Body of pancreas (tissue), 4 donors: ENCODE measurements at places on chromosomes 11 and 22.

DNA sequence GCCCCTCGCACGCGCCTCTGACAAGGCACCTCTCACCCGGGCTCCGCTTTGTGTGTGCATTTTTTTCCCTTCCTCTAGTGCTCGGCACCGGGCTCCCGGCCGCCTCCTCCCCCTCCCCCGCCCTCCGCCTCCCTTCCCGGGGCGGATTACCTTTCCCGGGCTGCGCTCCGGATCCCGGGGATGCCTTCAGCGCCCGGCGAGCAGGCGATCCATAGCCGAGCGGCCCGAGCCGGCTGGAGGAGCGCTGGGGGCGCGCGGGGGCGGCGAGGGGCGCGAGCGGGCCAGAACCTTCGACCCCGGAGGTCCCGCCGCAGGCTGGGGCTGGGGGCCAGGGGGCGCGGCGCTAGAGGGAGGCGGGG lies 282 bp downstream of the MPPED2 start:
- H3K27me3 ChIP-seq: no peaks in the 10 kb centered on the region
- DNase-seq: peak; percentile 16
- H3K4me1 ChIP-seq: peaks cover 13% of the 10 kb centered on the region
- H3K27ac ChIP-seq: peak overlapping the region; percentile 90
- no peaks in the 10 kb centered on the region for H3K36me3 ChIP-seq

- H3K36me3 ChIP-seq: no peaks in the 10 kb centered on the region
- H3K4me1 ChIP-seq: peaks cover 2% of the 10 kb centered on the region
- no peak for DNase-seq
- no peak overlapping the region for H3K4me3 ChIP-seq
- H3K27me3 ChIP-seq: no peaks in the 10 kb centered on the region
These were observed 5.4 kb upstream of the MAPK8IP1 start for GRCh38 chr11:45879803-45880686.

DNA sequence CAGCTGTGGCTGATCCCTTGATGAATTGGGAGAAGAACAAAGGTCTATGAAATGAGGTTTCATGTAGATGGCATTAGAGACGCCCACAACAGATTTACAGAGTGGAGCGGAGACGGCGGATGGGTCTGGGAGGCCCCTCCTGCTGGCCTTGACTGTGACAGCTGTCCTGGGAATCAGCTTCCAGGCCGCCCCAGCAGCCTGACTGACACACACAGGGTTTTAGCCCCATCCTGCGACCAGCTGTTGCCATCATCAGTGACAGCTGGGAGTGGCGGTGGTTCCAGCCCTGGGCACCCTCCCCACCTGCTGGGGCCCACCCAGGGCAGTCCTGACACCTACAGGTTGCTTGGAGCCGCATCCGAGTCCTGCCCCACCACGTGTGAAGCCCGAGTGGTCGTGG lies 64.0 kb upstream of the PPP6R3 start:
- no peaks in the 10 kb centered on the region for H3K27me3 ChIP-seq
- peaks cover 11% of the 10 kb centered on the region for H3K4me1 ChIP-seq
- H3K4me3 ChIP-seq: no peak overlapping the region

GRCh38 chr11:101553891-101554292 lies 29.9 kb downstream of the TRPC6 start:
- H3K4me3 ChIP-seq: no peak overlapping the region
- no peak overlapping the region for H3K27ac ChIP-seq
- DNase-seq: no peak
- H3K4me1 ChIP-seq: no peaks in the 10 kb centered on the region
- H3K36me3 ChIP-seq: no peaks in the 10 kb centered on the region

DNA sequence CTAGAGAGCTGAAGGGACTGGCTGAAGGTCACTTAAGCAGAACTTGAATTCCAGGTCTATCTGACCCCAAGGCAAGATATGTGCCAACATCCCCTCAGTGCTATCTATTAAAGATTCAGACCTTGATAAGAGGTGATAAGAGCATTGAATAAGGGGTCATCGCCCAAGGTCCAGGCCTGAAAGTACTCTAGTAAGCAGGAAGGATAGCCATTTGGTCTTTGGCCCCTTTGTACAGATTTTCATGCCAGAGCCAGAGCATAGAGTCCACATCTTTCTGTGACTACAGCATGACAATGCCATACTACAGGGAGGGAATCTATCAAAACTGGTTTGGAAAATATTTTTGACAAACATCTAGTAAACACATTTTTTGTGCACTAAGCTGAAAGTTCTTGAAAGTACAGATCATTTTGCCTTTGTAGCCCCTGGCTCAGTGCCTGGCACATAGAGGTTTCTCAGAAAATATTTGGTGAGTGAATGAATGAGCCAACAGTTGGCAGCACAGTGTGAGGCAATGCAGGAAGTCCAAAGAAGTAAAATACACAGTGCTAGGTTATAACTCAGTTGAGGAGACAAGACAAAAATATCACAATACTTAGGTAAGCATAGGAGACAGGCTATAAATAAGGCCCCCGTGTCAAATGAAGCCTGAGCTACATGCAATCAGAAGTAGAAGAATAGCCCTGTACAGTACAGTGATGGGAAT lies 15.1 kb upstream of the RRAS2 start:
- no peaks in the 10 kb centered on the region for H3K36me3 ChIP-seq
- H3K27ac ChIP-seq: peak overlapping the region; percentile 36
- no peaks in the 10 kb centered on the region for H3K27me3 ChIP-seq
- no peak overlapping the region for H3K4me3 ChIP-seq
- H3K4me1 ChIP-seq: peaks cover 15% of the 10 kb centered on the region

DNA sequence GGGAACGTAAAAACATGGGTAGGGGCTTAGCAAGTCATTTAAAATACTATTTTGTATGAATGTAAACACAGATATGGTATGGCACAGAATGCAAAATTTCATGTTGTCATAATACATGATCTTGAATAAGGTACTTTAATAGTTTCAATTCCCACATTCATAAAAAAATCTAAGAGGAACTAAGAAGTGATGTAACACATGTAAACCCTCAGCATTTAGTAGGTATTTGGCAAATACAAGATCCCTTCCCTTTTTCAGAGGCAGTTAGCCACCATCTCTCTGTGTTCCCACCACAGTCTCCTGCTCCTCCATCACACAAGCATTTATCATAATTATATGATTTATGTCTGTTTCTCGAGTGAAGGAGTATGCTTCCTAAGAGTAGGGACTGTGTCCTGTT lies 251.8 kb downstream of the TENM4 start:
- H3K36me3 ChIP-seq: no peaks in the 10 kb centered on the region
- H3K4me3 ChIP-seq: no peak overlapping the region
- H3K4me1 ChIP-seq: peaks cover 10% of the 10 kb centered on the region
- H3K27me3 ChIP-seq: no peaks in the 10 kb centered on the region

DNA sequence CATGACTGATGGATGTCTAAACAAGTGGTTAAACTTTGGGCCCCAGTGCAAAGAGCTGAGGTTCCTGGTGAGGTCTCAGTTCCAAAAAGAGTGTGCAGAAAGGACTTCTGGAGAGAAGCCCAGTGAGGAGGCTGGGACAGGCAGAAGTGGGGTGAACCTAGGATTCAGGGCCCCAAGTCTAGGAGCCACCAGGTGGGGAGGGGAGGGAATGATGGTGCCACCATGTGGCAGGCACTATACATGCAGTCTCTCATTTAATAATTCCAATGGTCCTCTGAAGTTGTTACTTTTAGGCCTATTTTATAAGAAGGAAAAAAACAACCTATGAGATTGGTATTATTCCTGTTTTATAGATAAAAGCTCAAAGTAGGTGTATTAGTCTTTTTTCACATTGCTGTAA lies 102.0 kb downstream of the INSC start:
- H3K36me3 ChIP-seq: no peaks in the 10 kb centered on the region
- no peak overlapping the region for H3K4me3 ChIP-seq
- no peak overlapping the region for H3K27ac ChIP-seq
- no peaks in the 10 kb centered on the region for H3K4me1 ChIP-seq

DNA sequence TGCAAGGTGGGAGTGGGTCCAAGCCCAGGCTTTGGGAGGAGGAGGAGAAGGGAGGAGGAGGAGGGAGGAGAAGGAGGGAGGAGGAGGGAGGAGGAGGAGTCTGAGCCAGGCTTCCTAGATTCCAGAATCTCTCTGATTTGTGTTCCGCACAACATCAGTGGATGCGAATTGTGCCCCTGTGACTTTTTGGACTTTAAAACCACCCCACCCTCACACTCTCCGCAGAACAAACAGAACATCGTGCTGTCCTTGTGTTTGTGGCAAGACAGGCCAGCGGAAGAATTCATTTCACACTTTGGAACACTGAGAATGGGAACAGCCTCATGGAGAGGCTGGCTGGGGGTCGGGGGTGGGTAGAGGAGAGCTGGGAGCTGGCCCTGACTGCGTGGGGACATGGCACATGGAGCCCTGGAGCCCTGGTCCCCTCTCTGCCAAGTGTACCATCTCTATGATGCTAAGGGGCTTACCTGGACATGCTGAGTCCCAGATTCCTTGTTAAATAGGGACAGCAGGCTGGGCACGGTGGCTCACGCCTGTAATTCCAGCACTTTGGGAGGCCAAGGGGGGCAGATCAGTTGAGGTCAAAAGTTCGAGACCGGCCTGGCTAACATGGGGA lies 16.4 kb upstream of the SHANK2 start:
- no peak overlapping the region for H3K27ac ChIP-seq
- no peaks in the 10 kb centered on the region for H3K36me3 ChIP-seq
- H3K27me3 ChIP-seq: no peaks in the 10 kb centered on the region
- no peak overlapping the region for H3K4me3 ChIP-seq
- no peak for DNase-seq

DNA sequence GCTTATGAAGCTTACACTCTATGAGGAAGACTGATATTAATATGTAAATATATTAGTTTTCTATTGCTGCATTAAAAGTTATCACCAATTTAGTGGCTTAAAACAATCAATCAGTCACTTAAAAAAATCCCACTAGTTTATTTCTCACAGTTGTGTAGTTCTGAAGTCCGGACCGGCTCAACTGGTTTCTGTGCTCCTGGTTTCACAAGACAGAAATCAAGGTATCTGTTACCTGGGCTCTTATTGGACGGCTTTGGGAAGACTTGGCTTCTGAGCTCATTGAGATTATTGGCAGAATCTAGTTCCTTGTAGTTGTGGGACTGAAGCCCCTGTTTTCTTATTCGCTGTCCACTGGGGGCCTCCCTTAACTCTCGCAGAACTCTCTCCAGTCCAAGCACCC lies 343.0 kb downstream of the RAB38 start:
- H3K27me3 ChIP-seq: no peaks in the 10 kb centered on the region
- no peaks in the 10 kb centered on the region for H3K36me3 ChIP-seq
- H3K4me3 ChIP-seq: no peak overlapping the region
- no peak overlapping the region for H3K27ac ChIP-seq

GRCh38 chr22:40720538-40721256 lies 41.4 kb downstream of the MCHR1 start:
- H3K27me3 ChIP-seq: no peaks in the 10 kb centered on the region
- no peaks in the 10 kb centered on the region for H3K36me3 ChIP-seq
- H3K4me1 ChIP-seq: no peaks in the 10 kb centered on the region

GRCh38 chr11:13745165-13745564 lies 76.7 kb downstream of the FAR1 start:
- DNase-seq: no peak
- H3K27me3 ChIP-seq: no peaks in the 10 kb centered on the region
- no peaks in the 10 kb centered on the region for H3K36me3 ChIP-seq
- peaks cover 3% of the 10 kb centered on the region for H3K4me1 ChIP-seq
- no peak overlapping the region for H3K4me3 ChIP-seq

DNA sequence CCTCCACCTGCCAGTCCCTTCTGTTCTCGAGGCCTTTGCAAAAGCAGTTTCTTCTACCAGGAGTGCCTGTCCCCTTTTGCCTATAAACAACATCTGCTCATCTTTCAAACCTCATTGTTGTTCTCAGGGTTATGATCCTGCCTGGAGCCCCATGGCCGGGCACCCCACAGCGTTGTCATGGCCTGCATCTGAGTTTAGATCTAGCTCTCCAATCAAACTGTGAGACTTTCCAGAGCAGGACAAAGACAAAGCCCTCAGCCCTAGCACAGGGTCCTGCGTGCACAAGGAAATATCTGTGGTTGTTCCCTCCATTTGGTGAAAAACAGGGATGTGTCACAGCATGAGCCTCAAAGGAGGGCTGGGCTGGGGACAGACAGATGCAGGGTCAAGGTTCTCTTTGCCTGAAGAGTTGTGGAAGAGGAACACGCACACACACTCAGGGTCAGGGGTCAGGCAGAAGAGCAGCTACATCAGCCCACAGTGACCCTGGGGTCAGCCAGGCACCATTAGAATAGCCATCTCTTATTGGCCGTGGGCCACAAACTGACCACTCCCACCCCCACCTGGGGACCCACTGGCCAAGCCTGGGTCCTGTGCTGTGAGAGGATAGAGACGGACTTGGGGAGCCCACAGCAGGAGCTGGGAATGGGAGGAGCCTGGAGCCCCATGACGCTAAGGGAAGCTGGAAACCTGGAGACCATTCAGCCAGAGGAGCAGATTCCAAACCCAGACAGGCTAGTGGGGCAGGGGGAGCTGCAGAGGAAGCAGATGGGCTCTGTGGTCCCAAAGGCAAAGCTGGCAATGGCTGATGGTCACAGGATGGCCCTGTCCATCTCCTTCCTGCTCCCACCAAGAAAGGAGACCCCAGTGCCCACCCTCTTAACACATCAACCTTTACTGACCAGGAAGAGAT lies 99.4 kb downstream of the PDE2A start:
- H3K36me3 ChIP-seq: no peaks in the 10 kb centered on the region
- no peaks in the 10 kb centered on the region for H3K4me1 ChIP-seq
- no peak overlapping the region for H3K4me3 ChIP-seq
- no peaks in the 10 kb centered on the region for H3K27me3 ChIP-seq
